ENCODE measurements at places on chromosomes 11 and 22. TPM values are rescaled to one million over a fixed set of nuclear protein-coding genes. Genes with fewer than 3 reads are reported as not detected.

Gene BBOX1
- not detected for total RNA-seq

Gene IFITM10
- 8.2 TPM for total RNA-seq

Gene EP300
- total RNA-seq: 120 TPM

Gene NAALAD2
- total RNA-seq: 3.0 TPM

Gene OR52N4
- total RNA-seq: 1.7 TPM

Gene KLHL35
- 0.19 TPM for total RNA-seq

Gene BMAL1
- total RNA-seq: 39.1 TPM

Gene ANO1
- 1.2 TPM for total RNA-seq

Gene CREB3L1
- total RNA-seq: 8.9 TPM

Gene MS4A3
- total RNA-seq: 8.9 TPM

Gene MMP12
- 4.7 TPM for total RNA-seq

Gene DDIAS
- 10.2 TPM for total RNA-seq

Gene GALNT18
- 4.8 TPM for total RNA-seq

Gene OR5M3
- not detected for total RNA-seq

Gene CARD18
- not detected for total RNA-seq

Gene PGM2L1
- 5.5 TPM for total RNA-seq

Gene CRYBB2
- not detected for total RNA-seq

Gene APBB1
- 33.7 TPM for total RNA-seq

Gene LIPT2
- total RNA-seq: 3.5 TPM

Gene PRG3
- 1.1 TPM for total RNA-seq

Gene SERPING1
- 254 TPM for total RNA-seq

Gene TMPRSS4
- total RNA-seq: not detected

Gene MOGAT2
- not detected for total RNA-seq

Gene GGTLC3
- total RNA-seq: not detected

Gene OR8A1
- total RNA-seq: not detected

Gene IGLL5
- total RNA-seq: 55.9 TPM

Gene AQP11
- total RNA-seq: 0.51 TPM

Gene SPTBN2
- 3.7 TPM for total RNA-seq

Gene TRIM29
- total RNA-seq: not detected

Gene LRRN4CL
- total RNA-seq: not detected

Gene FGF19
- total RNA-seq: not detected

Gene B4GAT1
- total RNA-seq: 22.7 TPM

Gene MGAT3
- total RNA-seq: 10.6 TPM

Gene PYGM
- total RNA-seq: 5.0 TPM

Measured in spleen (tissue), 13 donors.